ENCODE measurements at places on chromosomes 6 and 20.

DNA sequence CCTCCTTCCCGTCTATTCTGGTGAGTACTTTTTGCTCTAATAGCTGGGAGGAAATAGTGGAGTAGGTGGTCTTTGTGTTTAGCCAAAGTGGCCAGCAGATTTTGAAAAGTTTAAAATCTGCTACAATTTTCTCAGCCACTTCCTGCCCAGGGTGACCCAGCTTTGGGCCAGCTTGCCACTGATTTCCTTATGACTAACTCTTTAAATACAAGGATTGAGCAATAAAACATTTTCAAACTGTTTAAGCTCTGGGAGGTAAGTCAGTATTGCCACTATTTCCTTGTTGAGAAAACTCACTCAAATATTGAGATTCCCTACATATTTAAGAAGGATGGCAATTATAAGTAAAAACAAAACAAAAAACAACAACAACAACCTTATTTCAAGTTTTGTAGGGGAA lies 54.5 kb downstream of the TRMT11 start:
- H3K27ac ChIP-seq = no peak overlapping the region
- peaks cover 35% of the 10 kb centered on the region for H3K36me3 ChIP-seq
- DNase-seq = no peak
- H3K4me1 ChIP-seq = no peaks in the 10 kb centered on the region

- H3K4me1 ChIP-seq = peaks cover 14% of the 10 kb centered on the region
- no peak within 1 kb of the TSS for H3K27ac ChIP-seq
- DNase-seq = peak; percentile 42
- no peaks in the 10 kb centered on the region for H3K27me3 ChIP-seq
These were observed at the start of gene LPIN3 for GRCh38 chr20:41340327-41341055. Gene LPIN3, plus strand, starts transcription at chr20:41340821. Its CDS starts 4,983 bp downstream, at chr20:41345804.

DNA sequence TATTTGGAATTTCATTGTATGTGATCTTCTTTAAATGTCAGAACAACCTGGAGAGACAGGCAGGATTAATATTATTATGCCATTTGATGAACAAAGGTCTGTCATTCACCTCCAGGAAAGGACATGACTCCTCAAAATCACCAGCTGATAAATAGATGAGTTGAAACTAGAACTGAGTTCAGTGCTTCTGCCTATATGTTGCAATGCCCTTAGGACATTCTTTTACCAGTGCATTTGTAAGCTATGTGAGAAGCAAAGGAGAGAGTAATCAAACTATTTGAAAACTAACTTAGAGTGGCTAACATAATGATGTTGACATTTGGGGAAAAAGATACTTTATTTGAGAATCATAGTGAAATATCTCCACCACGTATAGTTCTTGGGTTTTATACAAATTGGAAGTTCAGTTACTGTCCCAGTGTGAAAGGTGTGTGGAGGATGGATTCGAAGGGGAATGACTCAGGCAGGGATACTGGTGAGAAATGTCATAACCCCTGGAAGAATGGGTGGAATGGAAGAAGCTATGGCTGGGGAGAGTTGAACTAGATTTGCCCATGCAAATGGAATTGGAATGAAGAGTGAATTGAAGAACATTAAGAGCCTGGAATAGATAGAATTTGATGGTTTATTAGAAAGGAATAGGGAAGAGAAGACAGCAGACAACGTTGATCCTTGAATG lies 21.5 kb downstream of the PKIB start:
- no peaks in the 10 kb centered on the region for H3K27me3 ChIP-seq
- H3K4me3 ChIP-seq = no peak overlapping the region
- H3K4me1 ChIP-seq = no peaks in the 10 kb centered on the region

DNA sequence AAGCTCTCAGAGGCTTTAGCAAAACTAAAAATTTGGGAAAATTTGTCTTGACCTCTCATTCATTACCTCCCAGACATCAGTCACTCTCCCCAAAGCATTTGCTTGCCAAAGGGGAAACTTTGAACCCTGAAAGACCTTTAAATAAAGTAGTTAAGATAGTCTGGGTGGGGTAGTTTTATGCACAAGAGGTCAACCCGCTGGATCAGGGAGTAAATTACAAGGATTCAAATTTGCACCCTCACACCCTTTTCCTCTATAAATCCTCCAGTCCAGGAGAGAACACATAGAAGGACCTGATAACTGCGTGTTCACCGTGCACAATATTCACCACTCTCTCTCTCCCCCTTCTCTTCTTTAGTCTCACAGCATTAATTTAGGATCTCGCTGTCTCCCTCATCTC lies 36.1 kb upstream of the TNFRSF21 start:
- DNase-seq = no peak
- H3K36me3 ChIP-seq = no peaks in the 10 kb centered on the region
- no peak overlapping the region for H3K27ac ChIP-seq
- H3K27me3 ChIP-seq = no peaks in the 10 kb centered on the region

DNA sequence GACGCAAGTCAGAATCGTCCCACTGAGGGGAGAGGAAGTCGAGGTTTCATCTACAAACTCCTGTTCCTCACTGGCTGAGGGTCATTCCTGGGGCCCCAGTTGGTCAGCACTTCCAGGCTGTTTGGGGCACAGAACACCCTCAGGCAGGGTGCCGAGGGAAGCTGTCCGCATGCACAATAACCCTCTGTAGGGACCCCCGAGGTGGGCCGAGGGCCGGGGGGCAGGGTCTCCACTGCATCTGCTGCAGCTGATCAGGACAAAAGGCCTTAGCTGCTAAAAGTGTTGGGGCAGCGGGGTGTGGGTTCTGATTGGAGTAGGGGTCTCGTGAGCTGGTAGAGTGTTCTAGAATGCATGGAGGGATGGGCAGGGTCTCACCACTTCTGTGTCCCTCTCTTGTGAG lies 125.1 kb downstream of the TOX2 start:
- H3K27ac ChIP-seq = no peak overlapping the region
- no peak for DNase-seq
- H3K4me3 ChIP-seq = no peak overlapping the region
- H3K36me3 ChIP-seq = no peaks in the 10 kb centered on the region
- H3K4me1 ChIP-seq = peaks cover 2% of the 10 kb centered on the region
- H3K27me3 ChIP-seq = peaks cover 4% of the 10 kb centered on the region

DNA sequence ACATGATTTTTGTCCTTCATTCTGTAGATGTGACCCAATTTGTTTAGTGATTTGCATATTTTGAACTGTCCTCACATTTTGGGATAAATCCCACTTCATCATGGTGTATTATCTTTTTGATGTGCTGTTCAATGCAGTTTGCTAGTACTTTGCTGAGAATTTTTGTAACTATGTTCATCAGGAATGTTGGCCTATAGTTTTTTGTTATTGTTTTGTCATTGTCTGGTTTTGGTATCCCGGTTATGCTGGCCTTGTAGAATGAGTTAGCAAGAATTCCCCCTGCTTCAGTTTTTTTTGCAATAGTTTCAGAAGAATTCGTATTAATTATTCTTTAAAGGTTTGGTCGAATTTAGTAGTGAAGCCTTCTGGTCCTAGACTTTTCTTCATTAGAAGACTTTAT lies 11.9 kb downstream of the KIF25 start:
- H3K4me1 ChIP-seq = no peaks in the 10 kb centered on the region
- H3K4me3 ChIP-seq = no peak overlapping the region
- no peaks in the 10 kb centered on the region for H3K36me3 ChIP-seq
- DNase-seq = no peak
- H3K27me3 ChIP-seq = peaks cover 2% of the 10 kb centered on the region

DNA sequence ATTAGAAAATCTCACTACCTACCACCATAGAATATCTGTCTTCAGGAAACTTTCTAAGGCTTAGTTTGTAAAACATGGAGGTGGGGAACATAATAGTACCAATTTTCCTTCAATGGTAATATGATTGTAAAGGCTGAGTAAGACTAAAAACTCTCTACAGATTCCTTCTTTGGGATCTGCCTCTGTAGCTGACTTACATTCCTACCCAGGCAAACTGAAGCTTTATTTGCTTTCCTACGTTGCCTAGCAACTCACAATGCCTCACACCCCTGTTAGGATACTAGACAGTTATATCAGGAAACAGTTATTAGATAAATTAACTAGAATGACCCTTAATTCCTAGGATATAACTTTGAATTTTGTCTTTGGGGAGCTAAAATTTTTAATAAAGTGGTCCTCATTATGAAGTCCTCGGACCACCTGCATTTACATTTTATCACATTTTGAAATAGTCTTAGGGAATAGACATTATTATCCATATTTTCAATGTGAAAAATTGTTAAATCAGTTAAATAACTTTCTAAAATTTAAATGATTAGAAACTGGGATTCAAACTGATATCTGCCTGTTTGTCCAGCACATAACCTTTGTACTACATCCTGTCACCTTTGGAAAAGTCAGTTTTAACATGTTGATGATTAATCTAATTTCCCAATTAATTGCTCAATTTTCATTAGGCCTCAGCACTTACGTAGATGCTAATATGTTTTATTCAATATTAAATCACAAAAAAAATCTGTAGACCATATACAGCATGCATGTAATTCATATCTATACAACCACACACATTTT lies 591.4 kb downstream of the RNF144B start:
- H3K36me3 ChIP-seq = no peaks in the 10 kb centered on the region
- H3K4me1 ChIP-seq = no peaks in the 10 kb centered on the region
- no peak for DNase-seq
- H3K27ac ChIP-seq = no peak overlapping the region
- no peaks in the 10 kb centered on the region for H3K27me3 ChIP-seq
- no peak overlapping the region for H3K4me3 ChIP-seq

GRCh38 chr6:132131351-132131750 lies 180.2 kb upstream of the CCN2 start:
- no peak for DNase-seq
- H3K27me3 ChIP-seq = peaks cover 2% of the 10 kb centered on the region
- no peaks in the 10 kb centered on the region for H3K4me1 ChIP-seq
- H3K27ac ChIP-seq = no peak overlapping the region

DNA sequence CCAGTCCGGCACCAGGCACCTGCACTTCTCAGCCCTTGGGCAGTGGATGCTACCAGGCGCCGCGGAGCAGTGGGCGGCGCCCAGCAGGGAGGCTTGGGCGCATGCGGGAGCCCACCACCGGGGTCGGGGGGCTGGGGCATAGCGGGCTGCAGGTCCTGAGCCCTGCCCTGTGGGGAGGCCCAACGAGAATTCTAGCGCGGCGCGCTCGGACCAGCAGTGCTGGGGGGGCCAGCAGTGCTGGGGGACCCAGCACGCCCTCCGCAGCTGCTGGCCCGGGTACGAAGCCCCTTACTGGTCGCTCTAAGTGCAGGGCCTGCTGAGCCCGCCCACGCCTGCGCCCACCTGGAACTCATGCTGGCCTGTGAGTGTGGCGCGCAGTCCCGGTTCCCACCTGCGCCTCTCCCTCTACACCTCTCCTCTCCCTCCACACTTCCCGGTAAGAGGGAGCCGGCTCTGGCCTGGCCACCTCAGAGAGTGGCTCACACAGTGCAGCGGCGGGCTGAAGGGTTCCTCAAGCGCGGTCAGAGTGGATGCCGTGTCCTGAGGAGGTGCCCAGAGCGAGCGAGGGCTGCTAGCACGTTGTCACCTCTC lies 28.5 kb upstream of the SERPINB1 start:
- H3K4me1 ChIP-seq = peaks cover 41% of the 10 kb centered on the region
- no peak overlapping the region for H3K4me3 ChIP-seq
- H3K36me3 ChIP-seq = no peaks in the 10 kb centered on the region
- no peak for DNase-seq
- no peak overlapping the region for H3K27ac ChIP-seq
- H3K27me3 ChIP-seq = no peaks in the 10 kb centered on the region

DNA sequence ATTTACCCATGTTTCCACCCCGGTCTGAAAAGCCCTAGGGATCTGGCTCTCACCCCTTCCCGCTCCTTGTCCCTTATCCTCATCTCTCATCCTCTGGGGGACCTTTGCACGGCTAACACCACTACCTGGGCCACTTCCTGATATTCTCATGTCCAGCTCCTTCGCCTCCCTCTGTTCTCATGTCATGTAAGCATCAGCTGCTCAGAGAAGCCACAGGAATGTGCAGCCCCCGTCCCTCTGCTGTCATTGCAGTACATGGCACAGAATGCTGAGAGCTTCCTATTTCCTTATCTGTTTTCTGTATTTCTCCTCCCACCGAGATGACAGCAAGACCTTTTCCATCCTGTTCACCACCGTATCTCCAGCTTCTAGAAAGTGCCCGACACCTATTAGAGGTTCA lies 102.4 kb downstream of the MTHFD1L start:
- no peaks in the 10 kb centered on the region for H3K4me1 ChIP-seq
- H3K36me3 ChIP-seq = peaks cover 3% of the 10 kb centered on the region
- H3K27ac ChIP-seq = no peak overlapping the region
- no peaks in the 10 kb centered on the region for H3K27me3 ChIP-seq
- H3K4me3 ChIP-seq = no peak overlapping the region

DNA sequence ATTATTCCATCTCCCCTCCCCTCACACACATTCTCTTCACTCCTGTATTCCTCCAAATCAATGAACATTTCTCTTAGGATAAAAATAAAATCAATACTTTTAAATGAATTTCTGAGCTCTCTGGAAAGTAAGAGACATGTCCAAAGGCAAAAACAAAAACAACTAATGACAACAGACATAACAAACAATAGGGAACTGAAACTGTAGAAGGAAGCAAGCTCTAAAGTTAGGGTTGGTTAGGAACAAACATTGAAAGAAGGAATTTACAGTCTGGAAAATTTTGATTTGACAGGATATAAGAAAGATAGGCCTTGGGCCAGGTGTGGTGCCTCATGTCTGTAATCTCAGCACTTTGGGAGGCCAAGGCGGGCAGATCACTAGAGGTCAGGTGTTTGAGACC lies 17.5 kb upstream of the MYCT1 start:
- no peak for DNase-seq
- H3K4me1 ChIP-seq = no peaks in the 10 kb centered on the region
- H3K27ac ChIP-seq = no peak overlapping the region
- H3K27me3 ChIP-seq = no peaks in the 10 kb centered on the region

DNA sequence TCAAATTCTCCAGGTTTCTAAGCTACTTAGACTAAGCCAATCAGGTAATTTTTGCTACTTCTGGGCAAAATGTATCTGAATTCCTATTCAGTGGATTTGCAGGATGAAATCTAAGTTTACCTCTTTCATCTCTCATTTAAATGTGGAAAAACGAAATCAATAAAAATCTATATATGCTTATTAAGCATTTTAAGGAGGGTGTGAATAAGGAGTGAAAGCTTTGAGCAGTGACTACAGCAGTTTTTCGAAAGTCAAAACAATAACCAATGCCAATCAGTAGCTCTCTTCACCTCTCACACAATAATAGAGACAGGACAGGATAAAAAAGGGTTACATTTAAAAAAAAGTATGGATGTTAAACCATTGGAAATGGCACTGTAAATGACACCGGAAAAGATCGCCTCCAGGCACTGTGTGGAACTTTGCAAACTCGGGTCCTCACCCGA lies 476 bp upstream of the BCKDHB start:
- peak overlapping the region; percentile 23 for H3K27ac ChIP-seq
- H3K4me1 ChIP-seq = peaks cover 9% of the 10 kb centered on the region
- H3K27me3 ChIP-seq = no peaks in the 10 kb centered on the region
- peak overlapping the region; percentile 80 for H3K4me3 ChIP-seq
- no peak for DNase-seq

GRCh38 chr6:15948930-15949900 lies 179.7 kb upstream of the MYLIP start:
- H3K27ac ChIP-seq = no peak overlapping the region
- DNase-seq = no peak
- no peaks in the 10 kb centered on the region for H3K4me1 ChIP-seq
- H3K27me3 ChIP-seq = no peaks in the 10 kb centered on the region

Data from CD4-positive, alpha-beta T cell (primary cell).